LHCN-M2 (cell line): ENCODE measurements at places on chromosomes 13 and 19. TPM values are rescaled to one million over a fixed set of nuclear protein-coding genes. Genes with fewer than 3 reads are reported as not detected.

The TEX101 gene
- total RNA-seq = not detected in 2 replicates

The WDR62 gene
- 22.0 and 23.6 TPM in 2 replicates for total RNA-seq

The IZUMO2 gene
- total RNA-seq = not detected in 2 replicates

The AXL gene
- 254 and 297 TPM in 2 replicates for total RNA-seq
